ENCODE measurements at places on chromosomes 3 and 15.
A peak's percentile ranks its signal among the peaks of the same experiment; 100 is the strongest.

- no peak for DNase-seq
Observed at GRCh38 chr3:12979151-12979946, 93.9 kb downstream of the IQSEC1 start.

DNA sequence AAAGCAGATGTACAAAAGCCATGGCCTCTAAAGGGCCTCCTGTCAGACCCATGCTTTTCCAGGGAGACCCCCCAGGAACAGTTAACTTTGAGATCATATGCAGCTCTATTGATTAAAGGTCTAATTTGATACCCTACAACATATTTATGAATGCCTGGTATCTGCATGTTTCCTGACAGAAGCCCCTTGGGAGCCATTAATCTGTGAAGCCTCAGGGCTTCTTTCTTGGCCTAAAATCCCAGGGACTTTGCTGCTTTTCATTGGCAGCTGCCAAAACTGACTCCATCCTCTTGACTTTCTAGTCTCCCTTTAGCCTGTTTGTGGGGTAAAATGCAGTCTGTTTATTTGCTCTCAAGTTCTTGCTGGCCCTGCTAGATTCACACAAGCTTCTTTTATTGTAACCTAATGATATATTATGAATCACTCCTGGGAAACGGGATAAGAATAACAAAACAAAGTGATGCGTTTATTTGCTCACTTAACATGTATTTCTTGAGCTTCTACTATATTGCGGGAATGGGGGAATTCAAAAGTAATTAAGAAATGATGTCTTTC is 257.0 kb downstream of the LSAMP start:
- no peak for DNase-seq

DNA sequence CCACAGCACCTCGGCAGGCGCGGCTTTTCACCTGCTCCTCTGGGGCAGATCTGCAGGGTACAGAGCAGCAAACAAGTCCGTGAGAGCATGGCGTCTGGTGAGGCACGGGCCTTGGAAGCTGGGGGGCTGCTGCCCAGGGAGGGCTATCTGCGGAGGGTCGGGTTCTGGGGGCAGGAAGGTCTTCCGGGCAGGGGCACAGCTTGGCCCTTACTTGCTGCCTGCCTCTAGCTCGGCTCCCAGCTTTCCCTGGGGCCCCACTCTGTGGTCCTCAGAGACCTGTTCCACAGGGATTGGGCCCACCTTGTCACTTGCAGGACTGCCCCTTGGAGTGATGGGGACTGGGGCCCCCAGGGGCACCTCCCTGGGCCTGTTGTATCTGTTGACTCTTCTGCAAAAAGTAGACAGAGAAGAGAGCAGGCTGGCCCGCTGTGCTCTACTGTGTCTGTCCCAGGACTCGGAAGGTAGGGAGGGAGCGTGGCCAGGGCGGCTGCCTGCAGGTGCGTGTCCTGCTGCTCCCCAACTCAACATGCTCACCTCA is 84.1 kb downstream of the TBC1D2B start:
- DNase-seq = no peak

DNA sequence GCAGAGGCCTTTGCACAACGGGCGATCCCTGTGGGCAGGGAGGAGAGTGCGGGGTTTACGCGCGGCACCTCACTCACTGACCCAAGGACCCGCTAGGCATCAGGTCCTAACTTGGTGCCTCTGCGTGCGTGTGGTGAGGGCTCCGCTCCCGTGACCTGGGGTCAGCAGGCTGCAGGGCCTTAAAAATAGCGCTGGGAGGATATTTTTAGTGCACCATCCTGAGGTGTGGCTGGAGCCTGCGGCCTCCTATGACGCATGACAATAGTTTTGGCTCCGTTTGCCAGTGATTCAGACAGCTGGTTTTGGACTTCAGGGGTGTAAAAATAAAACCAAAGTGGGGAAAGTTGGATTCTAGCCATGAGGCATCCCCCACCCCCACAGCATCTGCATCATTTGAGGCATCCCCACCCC is 139.0 kb downstream of the FAM43A start:
- no peak for DNase-seq

DNA sequence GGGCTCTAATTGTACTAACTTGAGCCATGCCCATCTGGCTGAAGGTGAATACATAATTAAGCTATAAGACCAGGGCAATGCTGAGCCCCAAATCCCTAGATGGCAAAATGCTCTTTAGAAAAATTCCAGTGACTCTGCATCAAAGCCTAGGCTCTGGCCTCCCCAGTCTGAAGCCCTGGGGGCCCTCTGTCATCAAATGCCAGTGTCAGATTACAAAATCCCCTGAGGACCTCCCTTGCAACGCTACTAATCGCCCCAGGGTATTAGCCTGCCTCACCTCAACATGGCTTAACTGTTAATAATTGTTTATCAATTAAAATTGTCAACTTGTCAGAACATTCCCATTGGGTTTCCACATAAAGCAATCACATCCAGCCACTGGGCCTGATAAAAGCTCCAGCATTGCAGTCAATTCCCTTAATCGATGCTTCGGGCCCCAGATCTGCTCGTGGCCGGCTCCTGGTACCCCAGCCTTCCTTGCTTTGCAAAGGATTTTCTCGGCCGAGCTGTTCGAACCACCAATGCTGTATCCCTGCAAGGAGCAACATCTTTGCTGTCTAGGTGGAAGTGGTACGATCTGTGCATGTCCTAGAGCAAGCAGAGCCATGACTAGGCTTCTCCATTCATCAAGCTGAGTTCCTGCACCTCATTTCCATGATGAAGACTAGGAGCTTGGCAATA is 151.7 kb downstream of the MEGF11 start:
- DNase-seq = no peak

- DNase-seq = no peak
Observed at GRCh38 chr3:39254806-39255449, 24.9 kb downstream of the CX3CR1 start.

DNA sequence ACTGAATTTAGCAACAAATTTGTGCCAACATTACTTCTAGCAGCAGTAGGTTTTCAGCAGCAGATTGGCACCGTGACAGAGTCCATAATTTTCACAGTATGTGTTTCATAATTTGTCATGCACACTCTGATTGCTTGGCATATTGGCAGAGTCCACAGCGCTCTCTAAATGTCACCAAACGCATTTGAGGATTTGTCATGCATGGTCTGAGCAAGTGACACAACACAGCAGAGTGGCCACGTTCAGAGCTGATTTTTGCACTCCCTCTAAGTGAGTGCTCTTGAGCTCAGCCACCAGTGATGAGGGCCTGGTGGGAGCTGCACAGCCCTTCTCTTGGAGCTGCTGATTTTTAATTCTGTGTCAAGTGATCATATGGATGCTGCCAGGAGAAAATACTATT is 1270.8 kb downstream of the ROBO1 start:
- DNase-seq = peak; percentile 75

DNA sequence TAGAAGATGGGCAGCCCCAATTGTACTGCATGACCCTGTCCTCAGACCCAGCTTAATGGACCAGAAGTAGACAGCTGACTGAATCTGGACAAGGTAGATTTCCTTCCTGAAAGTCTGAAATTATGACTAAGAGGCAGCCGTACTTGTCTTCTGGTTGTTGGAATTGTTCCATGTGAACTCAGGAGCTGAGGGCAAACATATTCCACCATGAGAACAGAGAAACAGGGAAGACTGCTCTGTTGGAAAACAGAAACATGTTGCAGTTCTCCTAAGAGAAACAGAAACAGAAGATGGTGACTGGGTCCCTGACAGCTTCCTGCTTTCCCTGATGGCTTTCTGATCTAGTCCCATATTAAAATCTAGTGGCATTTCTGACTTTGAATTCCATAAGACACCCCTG is 24.1 kb downstream of the POPDC2 start:
- no peak for DNase-seq

DNA sequence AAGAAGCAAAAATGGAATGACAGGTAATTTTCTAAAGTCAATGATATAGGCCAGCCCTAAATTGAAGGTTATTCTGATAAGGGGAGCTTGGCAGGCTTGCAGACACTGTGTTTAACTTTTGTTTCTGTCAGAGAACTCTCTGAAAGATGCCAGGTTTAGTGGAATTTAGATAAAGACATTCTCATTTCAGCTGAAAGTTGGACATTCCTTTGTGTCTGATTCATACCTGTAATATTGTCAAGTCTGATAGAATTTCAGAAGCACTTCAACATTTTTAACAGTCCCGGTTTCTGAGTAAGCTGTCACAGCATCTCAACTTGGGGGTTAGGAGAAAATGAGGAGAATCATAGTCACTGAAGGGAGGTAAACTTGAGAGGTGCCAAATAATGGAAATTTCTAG is 84.0 kb downstream of the DIPK2A start:
- no peak for DNase-seq

DNA sequence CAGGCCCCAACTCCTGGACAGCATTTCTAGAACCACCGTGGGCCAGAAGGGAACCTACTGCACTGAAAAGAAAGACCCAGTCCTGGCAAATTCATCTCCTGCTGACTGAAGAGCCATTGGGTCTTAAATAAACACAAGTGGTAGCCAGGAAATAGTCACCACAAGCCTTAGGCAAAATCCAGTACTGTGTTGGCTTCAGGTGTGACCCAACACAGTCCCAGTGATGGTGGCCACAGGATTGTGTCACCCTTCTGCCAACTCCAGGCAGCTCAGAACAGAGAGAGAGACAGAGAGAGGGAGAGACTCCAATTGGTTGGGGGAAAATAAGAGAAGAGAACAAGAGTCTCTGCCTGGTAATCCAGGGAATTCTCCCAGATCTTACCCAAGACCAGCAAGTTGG is 23.1 kb downstream of the NEDD4 start:
- no peak for DNase-seq

GRCh38 chr15:92650256-92650655 is 5.3 kb downstream of the FAM174B start:
- no peak for DNase-seq

DNA sequence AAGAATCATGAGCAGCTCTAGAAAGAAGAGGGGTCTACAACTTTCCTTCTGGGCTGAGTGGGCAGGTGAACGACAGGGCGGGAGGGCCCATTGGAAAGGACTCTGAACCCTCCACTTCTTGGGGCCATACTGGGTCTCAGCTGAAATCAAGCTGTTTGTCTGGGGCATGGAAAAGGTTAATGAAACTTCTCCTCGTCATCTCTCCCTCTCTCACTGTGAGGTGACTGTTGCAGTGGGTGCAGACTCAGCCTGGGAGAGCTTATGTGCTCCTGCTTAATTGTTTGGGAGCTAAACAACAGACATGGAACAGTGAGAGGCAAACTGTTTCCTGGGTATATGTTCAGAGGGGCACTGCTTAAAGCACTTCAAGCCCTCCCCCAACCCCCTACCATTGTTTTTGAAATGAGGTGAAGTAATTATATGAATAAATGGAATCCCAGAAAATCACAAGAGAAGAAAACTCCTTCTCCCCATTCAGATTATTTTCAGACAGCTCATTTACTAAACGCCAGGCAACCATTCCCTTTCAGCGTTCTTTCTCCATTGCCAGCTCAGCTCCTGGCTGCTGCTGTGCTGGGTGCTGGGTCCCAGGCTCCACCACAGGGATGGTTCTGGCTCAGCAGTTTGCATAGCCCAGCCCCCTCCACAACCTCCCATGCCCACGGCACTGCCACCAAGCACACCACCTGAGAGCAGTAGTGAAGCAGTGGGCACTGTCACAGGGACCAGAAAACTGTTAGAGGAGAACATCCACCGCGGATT is 444.9 kb upstream of the TBL1XR1 start:
- peak; percentile 29 for DNase-seq

- DNase-seq = no peak
Observed at GRCh38 chr3:53101956-53102355, 28.3 kb downstream of the RFT1 start.

- DNase-seq = no peak
Observed at GRCh38 chr3:73547427-73548248, 77.1 kb downstream of the PDZRN3 start.

GRCh38 chr15:70098461-70099166 is 897 bp upstream of the TLE3 start:
- DNase-seq = no peak

GRCh38 chr3:15305359-15305844 is 27.0 kb downstream of the SH3BP5 start:
- DNase-seq = no peak

Data from SHP77 treated with DMSO at 0.1 percent for 48 hours (cell line).